Chondrocyte (in vitro differentiated cells): ENCODE measurements at places on chromosomes 16 and 17.

GRCh38 chr17:825216-825615 lies 43.1 kb downstream of the MRM3 start:
- H3K36me3 ChIP-seq, result peaks cover 9% of the 10 kb centered on the region
- H3K27me3 ChIP-seq, result no peaks in the 10 kb centered on the region
- no peak for DNase-seq
- H3K4me1 ChIP-seq, result peaks cover 13% of the 10 kb centered on the region

DNA sequence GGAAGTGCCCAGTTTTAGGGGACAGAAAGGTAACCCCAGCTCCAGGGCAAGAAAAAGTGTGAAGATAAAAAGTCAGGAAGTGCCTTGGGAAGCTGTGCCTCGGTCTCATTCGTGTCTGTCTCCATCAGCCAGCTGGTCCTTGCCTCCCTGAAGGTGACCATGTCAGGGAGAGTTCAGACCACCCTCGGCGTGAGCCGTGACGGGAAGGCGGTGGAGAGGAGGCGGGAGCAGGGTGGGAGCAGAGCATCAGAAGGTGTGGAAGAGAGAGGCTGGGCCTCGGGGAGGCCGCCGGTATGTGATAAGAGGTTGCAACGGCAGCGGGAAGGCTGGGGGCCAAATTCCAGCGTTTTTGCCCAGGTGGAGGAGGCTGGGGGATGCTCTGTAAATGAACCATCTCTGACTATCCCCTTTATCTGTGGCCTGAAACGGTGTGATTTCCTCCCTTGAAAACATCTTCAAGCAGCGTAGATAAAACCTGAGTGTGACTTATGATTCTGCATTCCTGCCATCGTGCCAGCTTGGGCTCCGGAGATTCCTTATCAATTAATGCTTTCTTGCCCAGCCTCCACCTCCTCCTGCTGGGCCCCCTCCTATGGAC lies 251.8 kb downstream of the IRF8 start:
- H3K27ac ChIP-seq, result no peak overlapping the region
- H3K36me3 ChIP-seq, result no peaks in the 10 kb centered on the region
- H3K4me3 ChIP-seq, result no peak overlapping the region
- no peak for DNase-seq

DNA sequence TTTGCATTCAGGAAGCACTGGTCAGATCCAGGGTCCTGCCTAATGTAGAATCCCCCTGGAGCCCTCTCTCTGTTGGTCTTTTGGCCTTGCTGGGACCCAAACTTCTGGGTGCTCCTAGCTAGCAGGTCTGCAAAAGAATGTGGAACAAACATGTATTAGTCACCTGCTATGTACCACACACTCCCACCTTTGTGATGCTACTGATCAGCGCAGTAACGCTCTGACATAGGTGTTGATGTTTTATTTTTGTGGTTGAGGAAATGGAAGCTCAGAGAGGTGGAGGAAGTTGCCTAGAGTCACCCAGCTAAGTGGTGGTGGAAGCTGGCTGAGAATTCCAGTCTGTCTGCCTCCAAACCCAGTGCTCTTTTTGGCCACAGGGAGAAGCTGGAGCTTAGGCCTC lies 35.8 kb upstream of the LGALS9 start:
- no peak overlapping the region for H3K27ac ChIP-seq
- H3K4me1 ChIP-seq, result peaks cover 13% of the 10 kb centered on the region
- peaks cover 35% of the 10 kb centered on the region for H3K36me3 ChIP-seq
- H3K4me3 ChIP-seq, result no peak overlapping the region
- no peak for DNase-seq

DNA sequence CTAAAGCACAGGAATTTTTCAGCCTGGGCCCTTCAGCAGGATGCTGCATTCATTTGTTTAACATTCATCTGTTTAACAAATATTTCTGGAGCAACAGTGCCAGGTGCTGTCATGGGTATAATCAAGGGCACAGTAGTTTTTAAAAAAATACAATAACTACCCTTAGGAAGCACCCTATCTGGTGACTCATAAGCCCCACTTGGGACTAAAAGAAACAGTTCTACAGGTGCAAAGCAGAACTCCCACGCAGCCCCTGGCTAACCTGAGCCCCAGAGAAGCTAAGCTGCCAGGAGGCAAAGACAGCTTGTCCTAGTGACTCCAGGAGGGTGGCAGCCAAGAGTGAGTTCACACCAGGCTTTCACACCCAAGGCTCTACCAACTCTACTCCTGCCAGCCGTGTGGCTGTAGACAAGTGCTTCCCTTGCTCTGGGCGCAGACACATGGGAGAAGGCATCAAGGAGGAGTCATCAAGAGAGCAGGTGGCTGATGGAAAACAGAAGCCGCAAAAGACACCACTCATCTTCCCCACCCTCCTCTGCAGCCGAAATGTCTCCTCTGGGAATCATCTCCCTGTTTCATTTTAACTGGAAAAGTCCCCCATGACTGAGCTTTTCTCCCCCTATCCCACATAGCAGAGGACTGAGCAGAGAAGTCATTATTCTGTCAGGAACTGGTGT lies 14.4 kb downstream of the CUEDC1 start:
- H3K4me1 ChIP-seq, result peaks cover 53% of the 10 kb centered on the region
- no peak for DNase-seq
- H3K27me3 ChIP-seq, result no peaks in the 10 kb centered on the region

DNA sequence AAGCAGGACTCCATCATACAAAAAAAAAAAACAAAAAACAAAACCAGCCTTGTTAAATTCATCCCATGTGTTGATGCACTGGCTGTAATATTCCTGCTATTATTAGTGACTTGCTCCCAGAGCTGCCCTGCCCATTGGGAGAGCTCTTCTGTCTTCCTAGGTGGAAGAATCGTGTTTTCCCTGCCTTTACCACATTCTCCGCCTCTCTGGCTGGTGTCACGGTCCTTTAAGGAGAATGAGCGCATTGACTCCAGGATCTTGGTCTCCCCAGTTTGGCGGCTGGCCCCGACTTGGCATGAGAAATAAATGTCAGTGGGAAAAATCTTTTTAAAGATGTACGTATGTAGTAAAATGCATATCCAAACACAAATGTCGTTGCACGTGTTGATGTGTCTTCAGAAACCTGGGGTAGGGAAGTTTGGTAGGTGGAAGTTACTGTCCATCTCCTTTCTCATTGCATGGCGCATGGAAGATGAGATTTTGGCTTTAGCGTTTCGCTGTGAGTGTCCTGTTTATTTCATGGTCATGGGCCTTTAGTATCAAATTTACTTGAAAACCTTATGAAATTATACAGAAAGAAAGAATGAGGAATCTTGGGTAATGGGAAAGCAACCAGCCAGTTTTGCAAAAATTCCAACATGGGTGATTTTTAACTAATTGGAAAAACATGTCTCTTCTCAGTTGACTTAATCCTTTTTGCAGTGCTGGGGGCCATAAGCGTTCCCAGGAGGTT lies 15.5 kb downstream of the RMI2 start:
- H3K27ac ChIP-seq, result no peak overlapping the region
- H3K4me3 ChIP-seq, result no peak overlapping the region
- H3K27me3 ChIP-seq, result no peaks in the 10 kb centered on the region
- H3K4me1 ChIP-seq, result peaks cover 67% of the 10 kb centered on the region
- DNase-seq, result peak; percentile 13
